Activated B cell treated with CpG ODN at 0.5 μM for 24 hours (primary cell): ENCODE measurements at places on chromosomes 12 and 14. TPM values are rescaled to one million over a fixed set of nuclear protein-coding genes. Genes with fewer than 3 reads are reported as not detected.

Gene ADCY6
- 0.37 and 0.60 TPM in 2 replicates for total RNA-seq

GRCh38 chr14:74394549-74394948 is 31.5 kb downstream of the SYNDIG1L start:
- peaks cover 3% of the 10 kb centered on the region for H3K4me1 ChIP-seq
- H3K27ac ChIP-seq: no peak overlapping the region
- no peaks in the 10 kb centered on the region for H3K27me3 ChIP-seq
- H3K36me3 ChIP-seq: no peaks in the 10 kb centered on the region
- DNase-seq: no peak

DNA sequence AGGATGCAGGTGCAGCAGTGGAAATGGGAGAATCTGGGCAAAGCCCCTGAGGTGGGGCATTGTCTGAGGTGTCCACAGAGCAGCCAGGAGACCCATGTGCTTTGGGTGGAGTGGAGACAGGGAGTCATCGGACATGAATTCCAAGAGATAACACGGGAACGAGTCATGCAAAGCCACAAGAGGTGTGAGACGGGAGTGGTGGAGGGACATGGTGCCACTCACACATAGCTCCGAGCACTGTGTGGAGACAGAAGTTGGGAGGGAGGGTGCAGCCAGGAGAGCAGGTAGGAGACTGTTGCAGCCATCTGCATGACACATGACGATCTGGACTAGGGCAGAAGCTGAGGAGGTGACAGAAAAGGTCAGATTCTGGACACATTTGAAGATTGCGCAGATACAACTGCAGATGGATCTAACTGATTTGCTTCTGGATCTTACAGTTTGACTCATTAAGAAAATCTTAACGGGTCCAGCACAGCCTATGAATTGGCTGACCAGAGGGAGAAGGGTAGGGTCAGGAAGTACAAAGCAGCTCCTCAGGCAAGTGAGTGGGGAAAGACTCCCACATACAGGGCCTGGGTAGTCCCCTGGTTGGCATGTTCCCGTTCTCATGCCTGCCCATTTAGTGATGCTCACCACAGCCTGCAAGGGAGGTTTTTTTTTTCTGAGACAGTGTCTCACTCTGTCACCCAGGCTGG is 379.8 kb downstream of the FUT8 start:
- no peak overlapping the region for H3K4me3 ChIP-seq
- no peak overlapping the region for H3K27ac ChIP-seq
- no peaks in the 10 kb centered on the region for H3K36me3 ChIP-seq
- DNase-seq: no peak
- H3K27me3 ChIP-seq: no peaks in the 10 kb centered on the region

DNA sequence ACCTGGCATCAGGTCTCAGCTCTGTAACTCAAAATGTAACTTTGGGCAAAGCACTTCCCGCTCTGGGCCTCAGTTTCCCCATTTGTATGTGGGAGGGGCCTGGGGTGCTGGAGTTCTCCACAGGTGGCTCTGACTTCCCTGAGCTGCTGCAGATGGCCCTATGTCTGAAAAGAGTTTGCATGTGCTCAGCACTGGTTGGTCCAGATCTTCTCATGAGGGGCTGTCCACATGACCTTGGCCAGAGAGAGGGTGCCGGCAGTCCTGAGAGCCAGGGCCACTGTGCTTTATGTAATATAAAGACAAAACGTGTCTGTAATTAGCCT is 7.2 kb upstream of the CACNA2D4 start:
- peaks cover 66% of the 10 kb centered on the region for H3K4me1 ChIP-seq
- no peak overlapping the region for H3K4me3 ChIP-seq
- no peaks in the 10 kb centered on the region for H3K36me3 ChIP-seq
- H3K27ac ChIP-seq: no peak overlapping the region
- DNase-seq: no peak
- H3K27me3 ChIP-seq: no peaks in the 10 kb centered on the region
